NCI-H1417 treated with DMSO at 0.1 percent for 48 hours (cell line): ENCODE measurements at places on chromosomes 4 and X.

GRCh38 chr4:111268769-111269414, 646.0 kb upstream of the PITX2 start:
- no peak for DNase-seq

DNA sequence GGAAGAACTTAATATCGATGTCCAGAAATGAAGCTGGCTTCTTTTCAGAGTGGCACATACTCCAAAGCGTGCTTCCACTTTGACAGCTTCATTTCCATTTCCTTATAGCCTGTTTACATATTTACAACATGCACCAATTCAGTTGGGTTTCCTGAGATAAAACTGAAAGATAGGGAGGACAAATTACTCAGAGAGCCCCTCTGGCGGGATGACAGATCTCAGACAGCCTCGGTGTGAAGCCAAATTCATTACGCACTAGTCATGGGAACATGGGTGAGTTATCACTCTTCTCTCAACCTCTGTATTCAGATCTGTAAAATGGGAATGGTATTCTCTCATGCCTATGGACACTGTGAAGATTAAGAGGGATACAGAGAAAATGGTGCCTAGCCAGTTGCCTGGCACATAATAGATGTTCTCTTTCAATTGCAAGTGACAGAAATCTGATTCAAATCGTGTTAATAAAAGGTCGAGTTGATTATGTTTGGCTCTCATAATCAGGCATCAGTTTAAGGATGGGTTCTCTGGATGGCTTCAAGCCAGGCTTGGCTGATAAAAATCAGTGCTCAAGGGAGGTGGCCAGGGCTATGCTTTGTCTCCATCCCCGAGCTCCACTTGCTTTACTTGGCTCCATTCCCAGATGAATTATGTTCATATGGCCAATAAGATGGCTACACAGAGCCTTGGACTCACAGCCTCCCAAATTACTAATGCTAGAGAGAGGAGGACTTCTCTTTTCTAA, 132.2 kb upstream of the C1QTNF7 start:
- DNase-seq, result no peak

DNA sequence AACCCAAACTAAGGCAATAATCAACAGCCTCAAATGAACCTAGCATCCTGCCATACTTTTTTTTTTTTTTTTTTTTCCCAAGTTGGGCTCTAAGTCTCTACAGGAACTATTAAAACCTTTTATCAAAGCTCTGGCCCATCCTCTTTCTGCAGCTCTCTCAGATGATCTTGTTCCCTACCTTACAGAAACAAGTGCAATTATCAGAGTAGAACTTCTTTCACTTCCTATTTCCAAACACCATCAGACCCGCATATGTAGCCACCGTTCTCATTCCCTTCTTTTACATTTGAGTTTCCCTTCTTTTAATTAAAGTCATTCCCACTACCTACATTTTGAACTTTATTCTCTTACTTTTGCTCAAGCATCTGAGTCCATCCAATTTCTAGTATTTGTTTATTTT, 690.6 kb downstream of the DMD start:
- no peak for DNase-seq

DNA sequence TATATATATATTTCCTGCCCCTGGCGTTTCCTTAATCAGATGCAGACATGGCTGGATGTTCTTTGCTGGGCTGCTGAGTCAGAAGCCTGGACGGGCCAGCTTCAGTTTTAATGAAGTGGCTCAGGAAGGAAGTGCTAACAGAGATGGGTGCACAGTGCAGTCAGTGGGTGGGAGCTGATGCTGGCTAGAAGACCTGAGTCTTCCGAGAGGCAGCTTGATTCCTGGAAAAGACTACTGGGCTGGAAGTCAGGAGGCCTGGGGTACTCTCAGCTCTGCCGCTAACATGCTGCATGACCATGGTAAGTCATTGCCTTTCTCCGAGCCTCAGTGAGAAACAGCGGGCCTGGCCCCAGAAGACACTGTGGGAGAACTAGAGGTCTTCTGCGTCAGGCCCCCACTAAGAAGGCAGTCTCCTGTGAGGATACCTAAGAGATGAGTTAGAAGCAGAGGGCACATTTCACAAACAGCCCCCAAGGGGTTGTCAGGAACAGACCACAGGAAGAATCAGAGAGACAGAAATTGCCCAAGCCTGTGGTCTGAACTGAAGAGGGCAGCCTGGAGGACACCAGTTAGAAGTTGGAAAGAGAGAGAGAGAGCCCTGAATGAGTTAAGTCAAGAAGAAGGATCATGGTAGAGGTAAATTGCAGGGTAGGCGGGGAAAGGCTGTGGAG, 8.3 kb upstream of the CD40LG start:
- DNase-seq, result no peak

DNA sequence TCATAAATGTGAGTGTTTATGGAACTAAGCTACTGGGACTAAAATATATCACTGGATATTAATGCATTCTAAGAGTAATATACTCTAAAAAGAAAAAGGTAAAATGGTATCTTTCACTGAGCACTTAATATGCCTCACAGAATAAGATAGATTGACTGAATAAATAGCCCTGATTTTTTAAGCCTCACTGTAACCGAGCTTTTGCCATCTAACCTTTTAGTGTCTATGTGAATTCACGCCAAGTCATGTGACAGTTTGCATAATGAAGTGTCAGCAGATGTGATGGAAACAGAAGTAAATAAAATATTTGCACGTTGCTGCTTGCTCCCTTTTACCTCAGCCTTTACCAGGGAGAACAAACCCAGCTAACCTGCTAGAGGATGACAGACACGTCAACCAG, 119.7 kb upstream of the NWD2 start:
- DNase-seq, result no peak

- DNase-seq, result no peak
Observed at GRCh38 chr4:104743215-104743653, 248.5 kb upstream of the CXXC4 start.

DNA sequence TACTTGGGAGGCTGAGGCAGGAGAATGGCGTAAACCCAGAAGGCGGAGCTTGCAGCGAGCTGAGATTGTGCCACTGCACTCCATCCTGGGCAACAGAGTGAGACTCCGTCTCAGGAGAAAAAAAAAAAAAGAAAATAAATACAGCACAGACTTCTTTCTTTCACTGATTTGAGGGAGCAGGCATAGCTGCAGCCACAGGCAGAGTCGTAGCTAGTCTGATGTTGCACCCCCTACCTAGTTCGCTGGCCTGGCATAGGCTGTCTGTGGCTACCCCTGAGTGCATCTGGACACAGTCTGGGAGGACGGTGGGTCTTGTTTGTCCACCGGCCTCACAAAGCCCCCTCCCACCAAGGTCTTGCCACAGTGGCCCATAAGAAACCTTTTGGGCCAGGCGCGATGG, 21.4 kb downstream of the IL3RA start:
- no peak for DNase-seq

DNA sequence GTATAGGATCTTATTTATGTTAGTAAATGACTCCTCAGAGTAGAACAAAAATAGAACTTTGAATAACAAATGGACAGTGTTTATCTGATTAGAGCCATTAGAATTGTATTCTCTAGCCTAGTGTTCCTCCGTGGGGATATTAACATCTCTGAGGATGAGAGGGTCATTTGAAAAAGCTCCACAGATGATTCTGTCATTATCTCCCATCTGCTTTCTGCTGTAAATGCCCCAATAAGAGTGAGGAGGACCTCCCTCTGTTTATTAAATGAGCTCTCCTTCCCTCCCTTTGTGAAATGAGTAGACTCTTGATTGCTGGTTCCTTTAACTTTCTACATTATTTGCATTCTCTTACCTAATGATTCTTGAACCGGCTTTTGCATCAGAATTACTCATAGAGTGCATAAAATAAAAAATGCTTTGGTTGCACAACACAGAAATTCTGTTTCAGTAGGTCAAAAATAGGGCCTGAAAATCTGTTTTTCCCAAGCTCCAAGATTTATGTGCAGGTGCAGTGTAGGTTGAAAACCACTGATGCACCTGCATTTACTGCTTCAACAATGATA, 18.0 kb downstream of the GC start:
- no peak for DNase-seq

DNA sequence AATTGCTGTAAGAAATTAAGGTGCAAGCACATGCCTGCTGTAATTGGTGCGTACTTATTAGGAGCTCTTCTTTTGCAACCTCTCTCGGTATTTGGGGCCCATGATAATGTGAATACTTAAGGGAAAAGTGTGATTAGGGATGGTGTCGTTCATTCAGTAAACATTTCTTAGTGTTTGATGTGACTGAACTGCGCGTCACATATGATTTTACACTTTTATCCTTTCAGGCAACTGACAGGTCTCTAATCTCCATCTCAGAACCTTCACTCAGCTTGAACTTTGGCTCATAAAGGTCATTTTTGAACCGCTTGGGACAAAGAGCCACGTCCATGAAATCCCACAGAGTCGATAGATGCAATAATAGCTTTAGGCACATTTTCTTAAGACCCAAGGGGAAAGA, 612.1 kb upstream of the PITX2 start:
- no peak for DNase-seq

- no peak for DNase-seq
Observed at GRCh38 chr4:150126201-150126863, 48.1 kb downstream of the DCLK2 start.

DNA sequence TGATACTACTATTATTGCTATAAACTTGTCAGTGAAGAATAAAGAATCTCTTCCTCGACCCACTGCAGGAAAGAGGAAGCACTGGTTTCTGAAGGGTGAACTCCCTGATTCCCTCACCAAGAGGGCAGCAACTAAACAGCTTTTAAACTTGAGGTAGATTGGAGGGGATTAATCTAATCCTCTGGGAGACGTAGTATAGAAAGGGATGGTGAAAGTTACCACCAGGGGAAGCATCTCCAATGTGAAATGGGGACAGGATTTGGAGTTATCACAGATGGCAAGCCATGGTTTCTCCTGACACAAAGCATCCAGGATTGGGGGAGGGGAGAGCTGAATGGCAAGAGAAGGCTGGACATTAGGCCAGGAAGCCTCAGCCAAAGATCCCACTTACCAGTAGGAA, 62.7 kb upstream of the PTPN13 start:
- no peak for DNase-seq

- no peak for DNase-seq
Observed at GRCh38 chrX:17638731-17639130, 98.6 kb upstream of the SCML1 start.

DNA sequence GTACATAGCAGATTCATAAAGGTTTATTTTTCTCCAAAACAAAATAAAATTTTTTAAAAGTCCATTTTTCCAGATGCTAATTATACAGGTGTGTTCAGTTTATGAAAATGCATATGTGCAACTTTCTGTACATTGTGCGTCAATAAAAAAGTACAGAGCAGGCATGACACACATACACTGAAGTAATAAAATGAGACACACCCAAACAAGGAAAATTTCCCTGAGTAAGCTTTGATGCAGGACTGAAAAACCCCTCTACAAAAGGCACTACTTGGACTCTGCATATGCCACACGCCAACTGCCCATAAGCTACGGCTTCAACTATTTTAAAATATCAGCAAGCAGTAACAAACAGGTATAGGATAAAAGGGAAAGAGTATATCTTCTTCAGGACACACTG, 13.8 kb downstream of the ARAP2 start:
- no peak for DNase-seq

DNA sequence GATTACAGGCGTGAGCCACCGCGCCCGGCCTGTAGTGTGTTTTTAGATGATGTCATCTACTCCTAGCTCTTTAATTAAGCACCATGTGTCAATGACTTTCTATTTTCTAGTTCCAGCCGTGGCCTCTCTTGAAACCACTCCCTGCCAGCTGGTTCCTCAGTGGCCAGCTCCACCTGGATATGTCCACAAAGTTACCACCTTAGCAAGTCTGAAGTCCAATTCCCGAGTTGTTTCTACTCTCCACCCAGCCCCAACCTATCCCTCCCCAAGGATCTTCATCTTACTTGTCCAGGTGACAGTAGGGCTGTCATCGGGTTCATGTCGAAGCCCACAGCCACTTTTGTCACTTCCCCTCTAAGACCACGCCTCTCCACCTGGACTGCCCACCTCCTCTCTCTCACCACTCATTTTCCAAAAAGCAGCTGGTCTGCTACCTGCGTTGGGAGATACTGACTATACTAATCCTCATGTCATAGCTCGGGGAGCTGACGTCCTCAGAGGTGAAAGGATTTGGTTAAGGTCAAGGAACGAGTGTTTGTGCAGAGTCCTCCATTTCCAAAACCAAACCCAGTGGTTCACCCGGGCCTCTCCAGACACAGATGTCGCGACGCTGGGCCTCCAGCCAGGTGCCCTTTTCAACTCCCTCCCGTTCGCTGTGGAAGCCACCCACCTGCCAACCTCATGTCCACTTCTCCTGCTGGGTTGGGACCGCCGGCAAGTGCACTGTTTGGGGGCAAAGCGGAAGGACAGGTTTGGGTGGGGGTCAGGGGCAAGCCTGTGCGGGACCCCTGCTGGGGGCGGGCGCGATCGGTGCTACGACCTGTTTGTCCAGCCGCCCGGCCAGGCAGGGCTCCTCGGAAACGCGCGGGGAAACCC, 704 bp downstream of the FAM3A start:
- no peak for DNase-seq

DNA sequence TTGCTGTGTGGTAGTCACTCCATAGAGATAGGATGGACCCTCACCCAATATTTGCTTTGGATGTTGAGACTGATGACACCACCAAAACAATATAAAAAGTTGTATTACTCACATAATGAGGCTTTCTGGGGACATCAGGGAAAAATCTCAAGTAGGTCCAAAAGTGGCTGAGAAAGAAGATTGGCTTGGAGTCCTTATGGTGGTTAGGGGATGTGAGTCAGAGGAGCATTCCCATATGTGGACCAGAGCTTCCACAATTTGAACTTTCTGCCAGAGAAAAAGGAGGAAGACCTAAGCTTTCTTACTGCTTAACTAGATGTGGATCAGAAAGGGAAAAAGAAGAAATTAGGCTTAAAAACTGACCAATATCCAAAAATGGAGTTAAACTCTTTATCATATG, 460.5 kb downstream of the SH3BGRL start:
- no peak for DNase-seq

GRCh38 chr4:78960926-78961325, 21.7 kb upstream of the PAQR3 start:
- no peak for DNase-seq

DNA sequence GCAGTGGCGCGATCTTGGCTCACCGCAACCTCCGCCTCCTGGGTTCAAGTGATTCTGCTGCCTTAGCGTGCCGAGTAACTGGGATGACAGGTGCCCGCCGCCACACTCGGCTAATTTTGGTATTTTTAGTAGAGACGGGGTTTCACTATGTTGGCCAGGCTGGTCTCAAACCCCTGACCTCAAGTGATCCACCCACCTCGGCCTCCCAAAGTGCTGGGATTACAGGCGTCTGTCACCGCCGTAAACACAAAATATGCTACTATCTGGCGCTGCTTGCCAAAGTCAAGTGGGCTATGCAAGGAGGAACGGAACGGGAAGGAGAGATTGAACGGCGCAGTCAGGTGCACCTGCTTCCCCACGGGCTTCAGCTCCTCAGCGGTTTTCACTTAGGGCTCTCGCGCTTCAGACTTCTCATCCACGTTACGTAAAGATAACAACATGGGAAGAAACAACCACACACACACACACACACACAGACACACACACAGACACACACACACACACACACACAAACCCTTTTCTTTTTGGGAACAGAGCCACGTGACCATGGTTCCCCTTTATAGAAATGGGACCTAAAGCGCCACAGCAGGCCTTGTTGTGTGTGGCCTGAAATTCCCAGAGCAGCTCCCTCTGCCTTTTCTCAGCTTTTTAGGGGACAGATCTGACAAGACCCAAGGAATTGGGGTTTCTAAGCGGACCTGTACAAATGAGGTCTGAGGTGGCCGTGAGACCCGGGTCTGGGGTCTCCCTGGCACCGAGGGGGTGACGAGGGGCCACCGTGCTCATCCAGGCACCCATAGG, 1.5 kb downstream of the P2RY8 start:
- DNase-seq, result no peak

- DNase-seq, result no peak
Observed at GRCh38 chrX:72280321-72280845, 3.3 kb upstream of the RPS4X start.
